Kidney glomerular epithelial cell (primary cell): ENCODE measurements at places on chromosomes 1 and 21.

GRCh38 chr1:21508580-21509350 lies 458 bp upstream of the ALPL start:
- peak; percentile 31 for DNase-seq

- no peak for DNase-seq
Observed at GRCh38 chr1:228023294-228023639, 16.5 kb downstream of the WNT3A start.

GRCh38 chr1:7638078-7638477 lies 133.0 kb upstream of the VAMP3 start:
- DNase-seq, result no peak

- DNase-seq, result no peak
Observed at GRCh38 chr1:12597792-12598191, 20.2 kb downstream of the DHRS3 start.

DNA sequence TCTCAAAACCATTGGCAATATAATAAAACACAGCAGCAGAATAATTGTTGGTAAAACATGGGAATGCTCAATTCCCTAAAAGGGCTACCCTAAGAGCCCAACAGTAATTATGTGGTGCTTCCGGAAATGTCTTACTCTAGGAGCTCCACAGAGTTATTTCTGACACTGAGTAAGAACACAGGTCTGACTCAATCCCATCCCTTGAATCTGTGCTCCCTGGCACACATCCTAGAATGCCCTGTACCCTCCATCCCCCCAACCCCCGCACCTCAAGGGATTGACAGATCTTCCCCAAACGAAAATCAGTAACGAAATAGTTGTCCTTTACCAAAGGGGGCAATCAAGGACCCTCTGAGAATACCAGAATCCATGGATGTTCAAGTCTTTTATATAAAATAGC lies 71.9 kb downstream of the SMYD2 start:
- no peak for DNase-seq

GRCh38 chr1:75316230-75316629 lies 182.0 kb downstream of the LHX8 start:
- no peak for DNase-seq

DNA sequence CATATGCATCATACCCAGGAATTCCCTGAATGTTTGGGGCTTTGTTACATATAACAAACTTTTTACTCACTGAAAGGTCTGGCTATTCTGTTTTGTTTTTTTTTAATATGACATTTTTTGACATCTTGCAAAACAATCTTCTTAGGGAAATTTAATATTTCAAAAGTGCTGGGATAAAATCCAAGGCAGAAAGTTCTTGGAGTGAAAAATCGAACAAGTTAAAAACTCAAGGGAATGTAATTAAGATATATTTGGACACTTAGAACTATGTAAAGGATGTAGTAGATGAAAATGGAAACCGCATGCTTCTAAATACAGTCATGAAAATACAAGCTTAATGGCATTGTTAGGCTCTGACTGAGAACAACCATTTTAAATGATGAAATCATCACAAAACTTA lies 8.6 kb downstream of the CHODL start:
- DNase-seq, result no peak

GRCh38 chr1:103561643-103562395 lies 9.6 kb upstream of the AMY2B start:
- no peak for DNase-seq

- no peak for DNase-seq
Observed at GRCh38 chr21:25890001-25890400, 155.2 kb downstream of the GABPA start.

DNA sequence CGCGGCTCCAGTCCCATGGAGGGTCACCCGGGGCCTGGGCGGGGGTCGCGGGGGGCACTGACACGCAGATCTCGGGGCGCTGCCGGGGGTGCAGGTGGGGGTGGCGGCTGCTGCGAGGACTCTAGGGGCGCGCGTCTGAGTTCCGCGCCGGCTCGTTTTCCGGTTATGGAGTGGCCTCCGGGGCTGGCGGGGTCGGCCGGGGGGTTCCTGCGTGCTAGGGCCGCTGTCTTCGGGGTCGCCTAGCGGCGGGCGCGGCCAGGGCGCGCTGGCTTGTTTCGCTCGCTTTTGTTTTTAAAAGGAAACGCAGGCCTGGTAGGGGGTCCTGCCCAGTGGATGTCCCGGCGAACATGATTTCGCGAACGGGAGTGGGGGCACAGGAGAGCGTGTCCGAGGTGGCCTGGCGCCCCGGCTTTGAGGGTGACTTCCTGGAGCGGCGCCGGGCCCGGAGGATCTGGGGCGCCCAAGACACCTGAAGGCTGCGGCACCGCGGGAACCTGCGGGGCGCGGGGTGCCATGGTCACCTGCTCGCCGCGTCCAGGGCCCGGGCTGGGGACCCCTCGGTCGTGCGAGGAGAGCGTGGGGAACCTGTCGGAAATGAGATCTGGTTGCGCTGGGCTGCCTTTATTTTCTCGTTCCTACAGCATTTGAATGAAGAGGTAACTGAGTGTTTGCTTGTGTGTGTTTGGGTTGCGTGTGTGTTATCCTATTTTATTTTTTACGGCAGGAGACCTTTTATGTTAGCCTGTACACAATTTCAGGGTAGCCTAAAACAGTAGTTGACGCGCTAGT lies 618 bp downstream of the ETS2 start:
- DNase-seq, result no peak

DNA sequence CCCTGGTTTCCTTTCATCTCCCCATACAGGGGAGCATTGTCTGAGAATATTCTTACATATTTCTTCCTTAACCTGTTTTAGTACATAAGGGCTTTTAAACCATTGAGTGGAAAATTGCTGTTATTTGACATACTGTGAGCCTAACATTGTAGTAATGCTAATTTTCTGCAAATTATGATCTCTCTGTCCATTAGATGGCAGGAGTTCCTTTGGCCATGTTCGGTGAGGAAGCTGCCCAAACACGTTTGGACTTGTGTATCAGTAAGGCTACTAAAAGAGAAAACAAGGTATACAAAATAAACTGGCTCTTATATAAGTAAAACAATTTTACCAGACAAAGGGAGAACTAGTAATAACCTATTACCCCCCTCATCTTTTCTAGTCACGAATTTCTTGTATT lies 29.2 kb downstream of the CDC7 start:
- no peak for DNase-seq

- no peak for DNase-seq
Observed at GRCh38 chr1:7491109-7491817, 279.8 kb upstream of the VAMP3 start.

- no peak for DNase-seq
Observed at GRCh38 chr21:42225571-42226155, 6.7 kb downstream of the ABCG1 start.

GRCh38 chr1:240242601-240243144 lies 151.0 kb downstream of the FMN2 start:
- no peak for DNase-seq

DNA sequence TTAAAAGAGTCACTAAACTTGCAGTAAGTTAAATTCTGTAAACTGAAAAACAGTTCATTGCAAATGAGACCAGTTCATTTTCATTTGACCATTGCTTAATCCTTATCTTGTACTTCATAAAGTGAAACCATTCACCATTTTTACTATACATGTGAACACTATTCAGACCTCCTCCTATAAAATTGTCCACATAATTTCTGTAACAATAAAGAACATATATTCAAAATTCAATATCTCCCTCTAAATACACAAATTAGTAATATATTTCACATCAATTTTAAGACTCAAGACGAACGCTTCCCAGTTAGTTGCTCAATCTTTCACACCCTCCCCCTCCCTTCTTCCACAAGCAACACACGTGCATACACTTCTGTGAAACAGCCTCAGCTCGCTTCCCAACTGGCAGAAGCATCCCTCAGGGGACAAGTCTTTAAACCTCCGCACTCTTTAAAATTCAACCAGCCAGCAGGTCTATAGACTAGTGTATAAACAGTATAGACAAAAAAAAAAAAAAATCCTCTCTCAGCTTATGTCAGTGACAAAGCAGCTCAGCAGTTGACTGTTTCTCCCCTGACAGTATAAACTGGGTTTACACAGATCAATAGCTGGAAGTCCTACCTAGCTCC lies 99.6 kb downstream of the DENND1B start:
- no peak for DNase-seq

DNA sequence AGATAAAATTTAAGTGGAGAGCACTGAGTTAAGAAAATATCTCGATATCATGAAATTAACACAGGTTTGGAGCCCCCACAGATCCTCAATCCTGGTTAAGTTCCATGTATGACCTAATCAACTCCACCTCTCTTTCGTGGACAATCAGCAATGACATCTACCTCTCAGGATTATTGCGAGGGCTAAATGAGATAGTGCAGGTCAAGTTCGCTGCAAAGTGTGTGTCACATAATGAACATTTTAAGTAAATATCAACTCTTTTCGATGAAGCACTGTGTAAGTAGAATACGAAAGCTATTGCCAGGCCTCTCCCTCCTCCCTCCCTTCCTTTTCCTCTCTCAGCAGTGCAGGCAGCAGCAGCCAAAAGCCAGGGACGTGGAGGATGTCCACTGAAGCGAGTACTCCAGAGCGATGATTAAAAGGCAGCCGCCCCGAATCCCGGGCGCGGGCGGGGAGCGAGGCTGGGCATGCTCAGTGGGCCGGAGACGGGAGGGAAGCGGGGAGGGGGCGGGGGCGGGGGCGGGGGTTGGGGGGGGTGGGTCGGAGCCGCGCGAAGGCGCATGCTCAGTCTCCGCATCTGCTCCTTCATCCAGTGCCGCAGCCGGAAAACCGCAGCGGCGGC lies at the start of gene CAMSAP2:
Gene CAMSAP2, plus strand, starts transcription at position 567 of the 622 bp plus-strand sequence. CDS start 935 bp downstream, outside the sequence.
- DNase-seq, result peak; percentile 87

GRCh38 chr1:69528376-69528775 lies 39.3 kb upstream of the LRRC7 start:
- no peak for DNase-seq

GRCh38 chr1:183600136-183600535 lies 9.9 kb upstream of the NCF2 start:
- no peak for DNase-seq

DNA sequence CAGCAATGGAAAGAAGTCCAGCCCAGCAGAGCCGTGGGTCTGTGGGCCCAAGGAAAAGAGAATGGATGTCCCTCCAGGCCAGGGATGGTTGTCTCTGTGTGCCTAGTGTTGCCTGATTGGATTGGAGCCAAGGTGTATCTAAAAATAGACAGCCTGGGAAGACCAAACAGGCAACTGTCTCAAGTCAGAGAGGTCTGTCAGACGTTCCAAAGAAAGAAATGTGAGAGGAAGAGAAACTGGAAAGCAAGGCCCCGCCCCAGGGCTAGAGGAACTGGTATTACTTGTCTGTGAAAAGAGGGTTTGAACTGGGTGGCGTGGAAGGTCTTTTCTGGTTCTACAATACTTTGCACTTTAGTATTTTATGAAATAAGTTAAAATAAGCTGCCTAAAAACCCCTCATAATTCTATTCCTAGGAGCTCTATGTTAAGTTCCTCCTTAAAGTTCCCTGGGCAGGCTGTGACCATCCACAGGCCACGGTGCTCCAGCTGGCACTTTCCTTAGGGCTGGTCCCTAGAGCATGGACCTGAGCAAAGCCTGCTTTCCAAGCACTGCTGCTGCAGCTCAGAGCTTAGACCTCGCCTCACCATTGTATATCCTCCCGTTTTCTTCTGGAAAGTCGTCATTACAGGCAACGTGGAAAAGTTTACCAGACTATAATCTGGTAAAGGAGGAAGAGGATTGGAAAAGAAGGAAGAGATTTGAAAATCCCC lies 151.6 kb downstream of the DISC1 start:
- no peak for DNase-seq

DNA sequence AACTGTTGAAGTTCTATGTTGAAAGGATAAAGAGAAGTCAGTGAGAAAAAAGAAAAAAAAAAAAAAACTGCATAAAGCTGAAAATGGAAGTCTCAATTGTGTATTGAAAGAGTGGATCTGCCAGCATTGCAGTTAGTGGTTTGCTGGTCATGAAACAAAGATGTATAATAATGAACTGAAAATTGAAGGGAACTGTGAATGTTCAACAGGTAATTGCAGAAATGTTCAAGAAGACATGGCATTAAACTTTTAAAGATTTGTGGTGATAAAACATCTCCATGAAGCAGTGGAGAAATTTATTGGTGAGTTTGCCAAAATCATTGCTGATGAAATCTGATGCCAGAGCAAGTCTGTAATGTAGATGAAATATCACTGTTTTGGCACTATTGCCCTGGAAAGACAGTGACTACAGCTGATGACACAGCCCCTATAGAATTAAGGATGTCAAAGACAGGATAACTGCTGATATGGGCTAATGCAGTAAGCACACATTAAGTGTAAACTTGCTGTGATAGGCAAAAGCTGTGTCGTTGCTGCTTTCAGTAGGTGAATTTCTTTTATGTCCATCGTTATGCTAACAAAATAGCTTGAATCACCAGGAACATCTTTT lies 71.0 kb downstream of the RD3 start:
- no peak for DNase-seq

DNA sequence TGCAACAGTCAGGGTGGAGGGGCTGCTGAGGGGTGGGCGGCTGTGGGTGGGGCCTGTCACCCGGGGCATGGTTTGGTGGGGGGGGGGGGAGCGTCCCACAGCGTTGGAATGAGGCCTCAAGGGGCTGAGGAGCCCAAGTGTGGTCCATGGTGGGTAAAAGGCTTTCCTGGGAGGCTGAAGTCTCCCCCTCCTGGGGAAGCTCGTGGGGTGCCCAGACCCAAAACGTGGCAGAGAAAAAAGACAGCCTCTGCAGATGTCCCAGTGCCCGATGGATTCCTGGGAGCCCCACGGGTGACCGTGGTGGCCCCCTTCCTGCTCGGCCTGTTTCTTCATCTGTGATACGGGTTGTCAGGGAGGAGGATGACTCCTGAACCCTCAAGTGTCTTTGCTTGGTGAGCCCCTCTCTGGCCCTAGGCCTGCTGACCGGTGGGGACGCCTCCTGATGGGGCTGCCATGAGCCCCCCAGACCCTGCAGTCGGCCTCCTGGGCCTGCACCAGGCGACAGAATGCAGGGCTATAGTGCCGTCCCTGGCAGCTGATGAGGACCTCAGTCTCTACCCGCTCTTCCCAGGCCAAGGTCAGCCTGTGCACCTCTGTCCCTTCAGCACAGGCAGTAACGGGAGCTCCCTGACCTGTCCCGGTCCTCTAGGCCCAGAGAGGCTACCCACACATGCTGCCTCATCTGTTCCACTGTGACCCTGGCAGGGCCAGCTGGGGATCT lies 1.1 kb downstream of the OBSCN start:
- DNase-seq, result no peak

DNA sequence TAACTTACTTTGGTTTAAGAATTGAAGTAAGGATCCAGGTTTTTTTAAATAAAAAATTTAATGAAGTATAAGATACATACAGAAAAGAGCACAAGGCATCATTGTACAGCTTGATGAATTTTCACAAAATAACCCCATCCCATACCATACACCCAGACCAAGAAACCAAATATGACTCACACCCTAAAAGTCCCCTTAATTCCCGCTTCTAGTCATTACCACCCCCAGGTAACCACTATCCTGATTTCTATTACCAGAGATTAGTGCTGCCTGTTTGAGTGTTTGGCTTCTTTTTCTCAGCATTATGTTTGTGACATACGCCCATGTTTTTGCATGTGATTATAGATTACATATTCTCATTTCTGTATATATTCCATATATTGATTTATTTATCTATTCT lies 98.5 kb upstream of the HIVEP3 start:
- DNase-seq, result no peak

- DNase-seq, result peak; percentile 93
Observed at GRCh38 chr1:218499011-218499691, 154.0 kb downstream of the TGFB2 start.

GRCh38 chr21:36691555-36692041 lies 7.3 kb upstream of the SIM2 start:
- DNase-seq, result no peak

GRCh38 chr1:182724215-182724614 lies 39.8 kb upstream of the RGS8 start:
- no peak for DNase-seq

GRCh38 chr1:169426174-169426705 lies 1.0 kb downstream of the CCDC181 start:
- DNase-seq, result no peak
